ENCODE measurements at places on chromosomes 13 and 19.

GRCh38 chr13:40191186-40191980 is 475.1 kb downstream of the FOXO1 start:
- DNase-seq: no peak

DNA sequence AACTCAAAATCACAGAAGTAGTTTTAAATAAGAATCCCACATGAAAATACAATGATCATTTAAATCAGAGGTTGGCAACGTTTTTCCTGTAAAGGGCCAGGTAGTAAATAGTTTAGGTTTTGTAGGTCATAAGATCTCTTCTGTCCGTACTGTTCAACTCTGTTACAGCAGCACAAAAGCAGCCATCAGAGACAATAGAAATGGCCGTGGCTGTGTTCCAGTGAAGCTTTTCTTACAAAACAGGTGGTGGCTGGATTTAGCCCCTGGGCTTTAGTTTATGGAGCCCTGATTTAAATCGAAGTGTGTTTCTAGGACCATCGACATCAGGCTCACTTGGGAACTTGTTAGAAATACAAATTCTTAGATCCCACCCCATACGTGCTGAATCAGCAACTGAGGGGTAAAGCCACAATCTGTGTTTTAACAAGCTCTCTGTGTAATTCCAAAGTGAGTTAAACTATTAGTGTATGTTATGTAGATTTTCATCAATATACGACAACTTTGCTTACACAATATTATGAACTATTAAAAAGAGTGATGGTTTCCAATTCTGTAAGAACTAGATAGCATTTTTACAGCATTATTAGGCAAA is 54.8 kb upstream of the MIR17HG start:
- DNase-seq: no peak

GRCh38 chr19:44692379-44692721 is 6.6 kb upstream of the CEACAM16 start:
- DNase-seq: no peak

DNA sequence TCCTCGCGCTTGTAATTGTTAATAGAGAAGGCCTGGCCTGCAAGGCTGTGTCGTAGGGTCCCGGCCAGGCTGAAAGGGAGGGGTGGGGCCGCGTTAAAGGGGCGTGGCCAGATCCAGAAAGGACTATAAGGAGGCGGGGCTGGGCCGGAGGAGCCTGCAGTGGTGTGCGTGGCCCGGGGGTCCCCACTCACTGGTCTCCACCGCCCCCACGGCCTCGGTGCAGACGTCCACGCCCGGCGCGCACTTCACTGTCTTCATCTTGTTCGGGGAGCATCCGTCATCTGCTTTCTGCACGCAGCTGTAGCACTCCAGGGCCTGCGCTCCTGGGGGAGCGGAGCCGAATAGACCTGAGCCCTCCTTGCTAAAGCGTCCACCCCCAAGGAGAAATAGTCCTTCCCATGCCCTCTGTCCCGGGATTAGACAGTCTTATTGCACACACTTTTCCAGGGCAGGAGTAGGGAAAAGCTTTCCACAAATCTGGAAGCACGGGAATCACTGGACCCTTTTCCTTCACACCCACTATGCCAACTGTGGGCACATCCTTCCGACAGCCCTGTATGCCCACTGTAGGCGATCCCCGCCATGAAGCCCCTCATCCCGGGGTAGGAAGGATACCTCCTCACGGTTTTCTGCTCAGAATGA is 1.2 kb downstream of the LYPD3 start:
- DNase-seq: peak; percentile 16

DNA sequence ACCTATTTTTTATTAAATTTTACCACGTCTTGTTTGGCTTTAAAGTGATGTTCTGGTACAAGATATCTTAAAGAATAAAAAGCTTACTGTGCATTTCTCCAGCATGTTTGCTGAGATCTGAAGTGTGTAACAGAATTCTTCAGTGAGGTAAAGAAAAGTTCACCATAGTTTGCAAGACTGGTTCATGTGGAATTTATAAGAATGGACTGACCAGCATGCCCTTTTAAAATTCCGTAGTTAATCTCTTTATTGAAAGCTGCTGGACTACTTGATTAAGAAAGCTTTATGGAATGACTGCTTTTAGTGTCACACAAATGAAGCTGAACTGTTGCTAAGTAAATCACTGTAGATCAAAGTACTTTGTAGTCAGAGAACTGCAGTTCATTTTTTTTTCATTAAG is 119.2 kb downstream of the GPC6 start:
- peak; percentile 35 for DNase-seq

GRCh38 chr19:13100031-13100588 is 2.5 kb downstream of the LYL1 start:
- DNase-seq: no peak

GRCh38 chr13:64877176-64877575 is 2353.0 kb downstream of the PCDH9 start:
- no peak for DNase-seq

GRCh38 chr19:12965017-12965811 is 4.2 kb upstream of the DAND5 start:
- no peak for DNase-seq

- no peak for DNase-seq
These were observed 106.8 kb downstream of the LACC1 start for GRCh38 chr13:43986421-43986981.

- DNase-seq: peak; percentile 40
These were observed 1161.3 kb downstream of the SLITRK1 start for GRCh38 chr13:82720986-82721385.

DNA sequence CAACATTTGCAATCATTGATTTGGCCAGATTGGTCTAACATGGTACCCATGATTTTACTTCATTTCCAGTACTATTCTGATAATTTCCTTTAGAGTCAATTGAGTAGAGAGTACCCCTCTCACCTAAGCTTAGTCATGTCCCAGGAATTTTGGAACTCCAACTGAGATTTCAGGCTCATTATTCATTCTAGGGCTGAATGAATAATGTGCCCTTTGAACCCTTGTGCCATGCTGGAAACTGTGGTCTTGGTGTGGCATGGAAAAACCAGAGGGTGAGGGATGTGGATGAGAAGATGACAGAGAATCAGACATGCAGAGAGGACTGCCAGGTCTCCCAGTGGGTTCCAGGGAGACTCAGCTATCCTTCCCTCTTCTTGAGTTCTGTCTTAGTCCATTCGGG is 30.2 kb downstream of the ITM2B start:
- no peak for DNase-seq

DNA sequence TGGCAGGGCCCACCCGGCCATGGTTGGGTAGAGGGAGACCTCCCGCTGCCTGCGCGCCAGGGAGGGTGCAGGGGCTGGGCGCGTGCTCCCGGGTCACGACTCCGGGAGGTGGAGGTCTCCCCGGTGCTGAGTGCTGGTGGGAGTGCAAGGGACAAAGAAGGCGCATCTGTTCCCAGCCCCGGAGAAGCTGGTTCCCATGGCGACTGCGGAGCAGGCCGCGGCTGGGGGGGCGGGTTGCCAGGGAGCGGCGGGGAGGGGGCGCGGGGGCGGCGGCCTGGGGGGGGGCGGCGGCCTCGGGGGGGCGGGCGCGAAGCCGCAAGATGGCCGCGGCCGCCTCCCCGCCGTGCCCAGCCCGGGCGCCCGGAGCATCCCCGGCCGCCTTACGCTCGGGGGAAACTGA is 1.2 kb downstream of the CBARP start:
- DNase-seq: no peak

DNA sequence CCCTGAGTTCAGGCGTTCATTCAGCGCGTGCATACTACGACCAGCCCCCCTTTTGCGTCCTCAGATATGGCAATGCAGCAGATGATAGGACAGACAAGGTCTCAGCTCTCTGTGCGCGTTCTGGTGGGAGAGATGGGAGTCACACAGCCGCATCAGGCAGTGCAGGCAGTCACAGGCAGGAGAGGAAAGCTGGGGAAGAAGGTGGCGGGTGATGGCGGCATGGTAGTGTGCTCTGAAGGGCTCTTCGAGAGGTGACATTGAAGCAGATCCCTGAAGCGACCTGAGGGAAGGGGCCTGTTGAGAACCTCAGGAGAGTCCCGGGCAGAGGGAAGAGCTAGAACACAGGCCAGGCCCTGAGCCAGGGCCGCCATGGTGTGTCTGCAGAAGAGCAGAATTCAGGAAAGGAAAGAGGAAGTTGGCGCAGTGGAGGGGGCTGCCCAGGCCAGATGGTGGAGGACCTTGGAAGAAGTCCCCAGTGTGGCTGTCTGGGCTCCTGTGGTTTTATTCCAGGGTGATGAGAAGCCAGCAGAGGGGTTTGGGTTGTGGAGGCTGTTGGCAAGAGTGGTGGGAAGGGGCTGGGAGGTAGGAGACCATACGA is 3.5 kb downstream of the USF2 start:
- DNase-seq: no peak

DNA sequence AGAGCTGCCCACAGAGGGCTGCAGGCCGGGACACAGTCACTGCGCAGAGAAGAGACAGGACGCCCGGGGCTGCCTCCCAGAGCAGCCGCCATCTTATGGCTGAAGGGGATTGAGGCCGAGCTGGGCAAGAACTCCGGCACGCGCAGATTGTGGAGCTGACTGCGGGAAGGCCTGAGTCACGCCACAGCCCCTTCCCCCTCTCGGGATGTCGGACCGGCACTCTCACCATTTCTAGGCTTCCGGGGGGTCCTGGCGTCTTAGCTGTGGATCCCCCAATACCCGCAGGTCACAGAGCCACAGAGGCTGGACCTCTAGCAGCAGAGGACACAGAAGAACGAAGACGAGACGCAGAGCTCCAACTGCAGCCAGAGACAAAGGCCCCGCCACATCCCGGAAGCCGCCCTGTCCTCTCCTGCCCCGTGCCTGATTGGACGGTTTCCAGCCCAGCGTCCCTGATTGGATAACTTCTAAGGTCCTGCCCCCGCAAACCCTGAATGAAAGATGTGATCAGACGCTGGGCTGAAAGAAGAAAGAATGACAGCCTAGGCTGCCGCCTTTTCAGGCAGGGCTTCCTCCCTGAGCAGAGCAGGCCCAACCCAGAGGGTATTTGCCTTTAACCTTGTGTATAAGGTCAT is at the start of gene ZNF43:
TSS of gene ZNF43 (minus strand) at position 373 of the 635 bp plus-strand sequence. CDS start at position 229, 144 bp downstream.
- DNase-seq: peak; percentile 92

GRCh38 chr13:32305646-32306045 is 9.5 kb downstream of the ZAR1L start:
- DNase-seq: no peak

DNA sequence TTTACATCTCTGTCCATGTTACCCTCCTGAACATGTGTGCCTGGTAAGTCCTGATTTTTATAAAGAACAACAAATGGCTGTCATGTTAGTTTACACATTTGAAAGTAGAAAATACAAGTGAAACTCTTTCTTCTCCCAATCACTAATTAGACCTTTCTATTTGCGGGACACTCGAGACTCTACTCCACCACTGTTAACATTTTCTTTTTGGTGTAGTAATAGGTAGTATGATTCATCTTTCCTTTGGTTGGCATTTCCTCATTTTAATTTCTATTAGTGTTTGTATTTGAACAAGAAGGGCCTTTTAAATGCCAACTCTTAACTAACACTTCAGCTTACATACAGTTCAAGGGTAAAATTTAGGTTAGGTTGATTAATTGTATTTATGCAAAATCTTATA is 371.1 kb downstream of the PCDH9 start:
- DNase-seq: no peak

DNA sequence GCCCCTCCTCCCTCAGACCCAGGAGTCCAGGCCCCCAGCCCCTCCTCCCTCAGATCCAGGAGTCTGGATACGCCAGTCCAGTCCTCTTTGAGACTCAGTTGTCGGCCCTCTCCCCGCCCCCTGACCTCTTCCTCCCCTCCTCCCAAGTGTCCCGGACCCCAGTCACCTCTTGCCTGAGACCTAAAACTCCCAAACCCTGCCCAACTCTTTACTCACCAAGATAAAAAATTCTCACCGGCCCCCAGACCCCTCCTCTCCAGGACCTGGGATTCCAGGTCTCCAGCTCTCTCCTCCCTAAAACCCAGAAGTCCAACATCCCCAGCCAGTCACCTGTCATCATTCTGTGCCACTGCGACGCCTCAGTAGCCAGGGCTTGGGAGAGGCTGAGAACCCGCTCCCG is 1.4 kb upstream of the HSD17B14 start:
- DNase-seq: no peak

DNA sequence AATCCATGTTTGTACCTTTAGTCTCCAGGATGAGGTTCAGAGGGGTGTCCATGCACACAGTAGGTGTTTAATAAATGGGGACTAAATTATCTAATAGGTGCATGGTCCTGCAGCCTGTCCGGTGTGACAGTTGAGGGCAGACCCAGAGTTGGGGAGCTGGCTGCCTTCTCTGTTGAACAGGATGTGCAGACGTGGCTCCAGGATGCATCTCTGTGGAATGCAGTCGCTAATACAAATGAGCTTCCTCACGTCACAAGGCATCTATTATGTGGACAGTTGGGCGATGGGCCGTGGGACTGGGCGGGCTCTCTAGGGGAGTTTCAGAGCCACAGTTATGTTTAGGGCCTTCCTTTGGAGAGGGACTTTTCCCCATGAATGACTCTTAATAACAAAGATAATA is 71.0 kb downstream of the SIPA1L3 start:
- DNase-seq: peak; percentile 40

- no peak for DNase-seq
These were observed 246.5 kb upstream of the ARGLU1 start for GRCh38 chr13:106814463-106814862.

- no peak for DNase-seq
These were observed 2.0 kb downstream of the CAMSAP3 start for GRCh38 chr19:7597689-7598088.

- no peak for DNase-seq
These were observed 163.3 kb downstream of the KDM4B start for GRCh38 chr19:5132206-5132560.

- no peak for DNase-seq
These were observed 495 bp downstream of the DCLK1 start for GRCh38 chr13:36130552-36131221.

All from fibroblast of skin of left quadriceps (primary cell).